Tracheal epithelial cell (primary cell): ENCODE measurements at places on chromosomes 2 and 18. TPM values are rescaled to one million over a fixed set of nuclear protein-coding genes. Genes with fewer than 3 reads are reported as not detected.

SH2D6 gene
- total RNA-seq = not detected in 2 replicates

RAB17 gene
- 2.1 and 3.1 TPM in 2 replicates for total RNA-seq

BMP10 gene
- total RNA-seq = not detected in 2 replicates

CYTIP gene
- not detected in 2 replicates for total RNA-seq

DOK6 gene
- total RNA-seq = under 0.01 TPM in 1 of 2 replicates, not detected in the other

GCG gene
- not detected in 2 replicates for total RNA-seq

TNFAIP6 gene
- total RNA-seq = under 0.01 and 6.0 TPM in 2 replicates

OTOS gene
- not detected in 2 replicates for total RNA-seq

ZC3H6 gene
- 1.9 and 9.8 TPM in 2 replicates for total RNA-seq

ZAP70 gene
- not detected in 2 replicates for total RNA-seq

VPS4B gene
- 109 and 114 TPM in 2 replicates for total RNA-seq

UPP2 gene
- not detected in 2 replicates for total RNA-seq

ALMS1 gene
- 7.7 and 8.7 TPM in 2 replicates for total RNA-seq

ATP8B1 gene
- 29.2 and 39.0 TPM in 2 replicates for total RNA-seq

ZEB2 gene
- total RNA-seq = 2.2 TPM in 1 of 2 replicates, not detected in the other

RIT2 gene
- 0.24 TPM in 1 of 2 replicates, not detected in the other for total RNA-seq

SMAD2 gene
- total RNA-seq = 68.8 and 86.5 TPM in 2 replicates

ZNF385B gene
- not detected in 2 replicates for total RNA-seq

HK2 gene
- 50.5 and 122 TPM in 2 replicates for total RNA-seq

CXCR1 gene
- not detected in 2 replicates for total RNA-seq

CD8B2 gene
- not detected in 2 replicates for total RNA-seq

PAX3 gene
- total RNA-seq = not detected in 2 replicates

NAT8 gene
- total RNA-seq = not detected in 2 replicates

MYCN gene
- not detected in 2 replicates for total RNA-seq

CRYGC gene
- total RNA-seq = not detected in 2 replicates

CCDC141 gene
- total RNA-seq = under 0.01 TPM in 1 of 2 replicates, not detected in the other

MYO7B gene
- total RNA-seq = not detected in 2 replicates

C1QL2 gene
- not detected in 2 replicates for total RNA-seq

SPTBN1 gene
- total RNA-seq = 262 and 385 TPM in 2 replicates

RUFY4 gene
- total RNA-seq = under 0.01 TPM in 1 of 2 replicates, not detected in the other

USP14 gene
- total RNA-seq = 29.8 and 32.5 TPM in 2 replicates

SLC9A4 gene
- total RNA-seq = 2.7 TPM in 1 of 2 replicates, not detected in the other

RNU2-63P gene
- total RNA-seq = not detected in 2 replicates

SRD5A2 gene
- not detected in 2 replicates for total RNA-seq

SATB2 gene
- 1.3 and 1.7 TPM in 2 replicates for total RNA-seq

CASP8 gene
- 30.6 and 35.6 TPM in 2 replicates for total RNA-seq

EMILIN1 gene
- total RNA-seq = 0.21 and 0.24 TPM in 2 replicates

ASIC4 gene
- not detected in 2 replicates for total RNA-seq

LOXHD1 gene
- total RNA-seq = not detected in 2 replicates

TMEM17 gene
- 1.1 and 1.2 TPM in 2 replicates for total RNA-seq

NFATC1 gene
- 0.72 and 0.85 TPM in 2 replicates for total RNA-seq

SPC25 gene
- 0.24 TPM in 1 of 2 replicates, not detected in the other for total RNA-seq

MEP1B gene
- not detected in 2 replicates for total RNA-seq

KCNE4 gene
- under 0.01 and 0.21 TPM in 2 replicates for total RNA-seq
